ENCODE measurements at places on chromosomes 4 and X. TPM values are rescaled to one million over a fixed set of nuclear protein-coding genes. Genes with fewer than 3 reads are reported as not detected.

- no peak for DNase-seq
Observed at GRCh38 chr4:30073011-30073710, 647.0 kb upstream of the PCDH7 start.

DNA sequence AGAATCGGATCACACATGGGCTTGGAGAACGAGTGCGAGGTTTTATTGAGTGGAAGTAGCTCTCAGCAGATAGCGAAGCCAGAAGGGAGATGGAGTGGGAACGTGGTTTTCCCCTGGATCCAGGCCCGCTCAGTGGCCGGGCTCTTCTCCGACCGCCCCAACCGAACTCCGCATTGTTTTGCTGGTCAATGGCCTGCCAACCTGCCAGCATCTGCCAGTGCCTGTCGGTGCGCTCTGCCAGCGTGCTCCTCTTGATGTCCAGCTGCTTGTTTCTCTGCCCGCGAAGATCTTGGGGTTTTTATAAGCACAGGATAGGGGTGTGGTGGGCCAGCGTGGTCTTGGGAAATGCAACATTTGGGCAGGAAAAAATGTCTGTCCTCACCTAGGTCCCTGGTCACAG lies 5.6 kb upstream of the SYTL5 start:
- no peak for DNase-seq

GRCh38 chr4:178309890-178310289 lies 867.7 kb upstream of the AGA start:
- DNase-seq, result no peak

- DNase-seq, result no peak
Observed at GRCh38 chr4:188596021-188596420, 456.8 kb downstream of the TRIML1 start.

GRCh38 chr4:94595880-94596483 lies 144.2 kb downstream of the PDLIM5 start:
- DNase-seq, result no peak

- DNase-seq, result no peak
Observed at GRCh38 chr4:186689476-186689875, 34.2 kb downstream of the FAT1 start.

GRCh38 chrX:119647552-119648420 lies 41.6 kb upstream of the NKRF start:
- no peak for DNase-seq

- DNase-seq, result no peak
Observed at GRCh38 chr4:89164400-89164799, 53.1 kb downstream of the TIGD2 start.

GRCh38 chr4:37985730-37986275 lies 25.6 kb downstream of the PTTG2 start:
- no peak for DNase-seq

DNA sequence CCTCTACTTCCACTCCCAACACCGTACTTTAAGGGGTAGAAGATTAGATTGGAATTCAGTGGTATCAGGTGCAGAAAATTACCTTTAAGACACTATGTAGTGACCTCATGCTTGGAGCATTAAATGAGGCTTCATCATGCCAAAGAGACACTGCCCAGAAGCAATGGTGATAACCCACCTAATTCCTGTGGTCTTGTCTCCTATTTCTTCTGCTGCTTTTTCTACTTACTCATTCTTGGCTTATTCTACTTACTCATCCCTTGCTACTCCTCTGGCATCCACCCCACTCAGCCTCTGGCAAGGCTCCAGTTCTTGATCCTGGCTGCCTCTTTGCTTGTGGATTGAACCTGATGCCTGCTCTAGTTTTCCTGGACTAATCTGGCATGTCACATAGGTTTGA lies 62.3 kb upstream of the ADAMTS3 start:
- peak; percentile 35 for DNase-seq

DNA sequence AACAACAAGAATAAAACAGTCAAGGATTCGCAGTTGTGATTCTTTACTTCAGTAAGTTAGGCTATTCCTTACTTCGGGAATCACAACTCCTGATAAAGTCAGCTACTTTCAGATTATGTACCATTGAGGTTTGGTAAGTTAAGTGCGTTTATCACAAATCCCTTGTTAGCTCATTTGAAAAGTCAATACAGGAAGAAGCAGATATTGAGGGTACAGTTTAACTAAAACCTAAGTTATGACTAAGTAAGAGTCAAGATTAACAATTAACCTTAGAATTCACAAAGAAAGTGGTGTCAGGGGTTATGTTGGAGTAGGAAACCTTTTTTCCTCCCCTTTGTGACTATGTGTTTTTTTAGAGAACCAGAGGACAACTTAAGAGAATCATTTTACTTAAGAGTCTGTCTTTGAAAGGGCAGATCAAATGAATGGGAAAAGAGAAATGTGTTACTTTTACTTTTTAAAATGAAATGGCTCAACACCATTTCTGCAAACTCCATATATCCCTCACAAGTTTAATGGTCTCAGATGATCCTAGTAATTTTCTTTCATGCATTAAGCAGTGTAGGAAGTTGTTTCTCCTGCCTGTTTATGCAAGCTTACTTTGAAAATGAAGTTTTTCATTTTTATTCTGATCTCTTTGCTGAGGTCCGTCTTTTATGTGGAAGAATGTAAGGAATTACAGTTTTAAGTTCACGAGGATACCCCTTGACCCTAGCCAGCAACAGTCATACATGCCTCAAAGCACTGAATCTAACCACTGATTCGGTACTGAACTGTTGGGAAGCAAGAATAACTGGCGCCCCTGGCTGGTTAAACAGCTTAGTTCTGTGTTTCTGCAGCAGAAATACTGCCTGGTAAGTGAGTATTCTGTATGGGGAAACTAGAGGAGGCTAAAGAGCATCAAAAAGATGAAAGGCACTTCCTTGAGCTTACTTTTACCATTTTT lies 211.7 kb downstream of the SLC4A4 start:
- DNase-seq, result no peak

- DNase-seq, result no peak
Observed at GRCh38 chrX:130524476-130525194, 122.8 kb downstream of the RBMX2 start.

- DNase-seq, result no peak
Observed at GRCh38 chr4:111037591-111038360, 414.9 kb upstream of the PITX2 start.

GRCh38 chrX:2314831-2315365 lies 185.9 kb downstream of the DHRSX start:
- DNase-seq, result no peak

DNA sequence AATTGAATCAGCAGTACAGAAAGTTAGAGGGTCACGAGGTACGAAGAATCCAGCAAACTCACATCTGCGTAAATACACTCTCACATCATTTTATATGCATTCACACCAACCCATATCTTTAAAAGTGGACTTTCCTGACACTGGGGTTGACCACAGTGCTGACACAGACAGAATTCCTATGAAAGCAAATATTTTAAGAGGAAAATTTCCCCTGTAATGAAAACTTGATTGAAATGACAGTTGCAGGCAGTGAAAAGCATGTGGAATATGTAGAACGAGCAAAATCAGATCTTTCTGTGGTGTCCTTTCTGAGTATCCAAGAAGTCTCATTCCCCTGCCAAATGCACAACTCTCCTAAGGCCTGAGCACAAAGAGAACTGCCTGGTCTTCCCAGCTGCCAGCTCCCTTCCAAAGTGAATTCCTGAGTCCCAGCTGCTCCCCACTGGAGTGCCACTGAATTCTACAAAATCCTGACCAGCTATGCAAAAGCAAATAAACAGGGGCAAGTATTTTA lies 50.5 kb upstream of the FAM9C start:
- no peak for DNase-seq

DNA sequence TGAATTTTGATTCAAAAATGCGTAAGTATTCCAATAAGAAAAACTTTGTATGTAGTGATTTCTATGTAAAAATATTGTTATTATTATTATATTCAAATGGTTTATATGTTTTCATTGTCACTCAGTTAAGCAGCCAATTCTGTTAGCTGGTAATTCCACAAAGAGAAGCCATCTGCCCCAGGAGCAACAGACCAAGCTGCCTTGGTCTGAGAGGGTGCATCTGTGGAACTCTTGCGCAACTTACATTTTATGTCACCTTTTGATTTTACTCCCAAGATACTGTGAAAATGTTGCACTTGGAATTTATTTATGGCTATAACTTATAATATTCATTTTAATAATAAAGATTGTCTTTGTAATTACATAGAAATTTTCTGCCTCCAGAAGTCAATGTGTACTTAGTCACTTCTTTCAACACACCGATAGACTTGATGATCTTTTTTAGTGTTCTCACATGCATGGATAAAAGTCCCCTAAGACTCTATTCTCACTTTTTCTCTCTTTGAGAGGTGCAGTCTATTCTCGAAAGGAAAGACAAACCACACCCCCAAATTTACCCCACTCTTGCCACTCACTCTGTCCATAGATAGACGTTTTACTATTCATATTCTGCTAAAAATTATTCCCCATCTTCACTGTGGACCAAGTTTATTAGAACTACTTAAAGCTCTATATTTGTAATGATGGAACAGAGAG lies 30.6 kb downstream of the GPR174 start:
- DNase-seq, result no peak

DNA sequence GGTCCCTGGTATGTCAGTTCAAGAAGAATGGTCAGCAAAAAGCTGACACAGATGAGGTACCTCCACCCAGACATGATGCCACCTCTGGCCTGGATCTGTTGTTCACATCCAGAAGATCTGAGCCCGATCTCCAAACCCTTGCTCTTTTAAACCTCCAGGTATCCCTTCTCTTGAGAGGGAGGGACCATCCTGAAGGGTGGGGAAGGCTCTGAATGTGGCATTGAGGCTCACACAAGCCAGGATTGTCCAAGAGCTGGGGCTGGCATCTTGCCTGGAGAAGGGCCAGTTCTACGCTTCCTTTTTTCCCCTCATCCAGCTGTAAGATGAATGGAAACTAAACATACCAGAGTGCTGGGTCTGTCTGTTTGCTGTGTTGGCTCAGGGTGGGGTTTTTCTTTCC lies at the start of gene ITIH6:
ITIH6 (minus strand) TSS at position 119 of the 400 bp plus-strand sequence; CDS start at position 74, 45 bp downstream.
- DNase-seq, result no peak

DNA sequence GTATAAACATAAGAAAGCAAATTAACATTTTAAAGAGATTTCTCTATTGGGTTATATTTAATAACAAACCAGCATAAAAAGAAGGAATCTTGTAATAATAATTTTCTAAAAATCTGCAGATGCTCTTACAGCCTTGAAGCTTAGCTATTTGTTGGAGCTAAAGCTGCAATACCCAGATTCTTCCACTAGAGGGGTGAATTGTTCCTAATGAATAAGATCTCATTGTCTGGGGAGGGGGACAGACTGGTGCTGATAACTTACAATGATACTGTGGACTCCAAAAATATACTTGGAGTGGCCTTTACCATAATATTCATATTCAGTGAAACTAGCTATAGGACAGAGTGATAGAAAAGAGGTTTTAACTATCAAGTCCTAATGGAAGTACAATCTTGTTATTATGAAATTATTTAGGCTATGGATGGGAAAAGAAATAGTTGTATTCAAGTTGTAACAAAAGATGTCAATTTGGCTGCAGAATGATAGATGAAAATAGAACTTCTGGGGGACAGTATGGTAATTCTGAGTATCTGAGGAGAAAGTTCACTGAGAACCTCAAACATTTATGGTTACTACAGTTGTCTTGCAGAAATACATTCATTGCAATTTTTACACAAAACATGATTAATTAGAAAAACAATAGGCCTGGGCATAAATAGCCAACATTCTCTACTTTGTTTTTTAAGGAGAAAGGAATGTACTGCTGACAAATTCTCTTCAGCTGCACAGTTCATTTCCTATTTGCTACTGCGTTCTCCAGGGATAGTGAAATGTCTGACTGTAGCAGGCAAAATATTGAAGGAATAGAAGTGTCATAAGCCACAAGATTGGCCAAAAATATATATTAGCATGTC lies 443.3 kb downstream of the GBA3 start:
- DNase-seq, result no peak

- no peak for DNase-seq
Observed at GRCh38 chr4:92236877-92237276, 66.9 kb upstream of the GRID2 start.

- DNase-seq, result no peak
Observed at GRCh38 chrX:137742846-137743245, 176.9 kb downstream of the ZIC3 start.

DNA sequence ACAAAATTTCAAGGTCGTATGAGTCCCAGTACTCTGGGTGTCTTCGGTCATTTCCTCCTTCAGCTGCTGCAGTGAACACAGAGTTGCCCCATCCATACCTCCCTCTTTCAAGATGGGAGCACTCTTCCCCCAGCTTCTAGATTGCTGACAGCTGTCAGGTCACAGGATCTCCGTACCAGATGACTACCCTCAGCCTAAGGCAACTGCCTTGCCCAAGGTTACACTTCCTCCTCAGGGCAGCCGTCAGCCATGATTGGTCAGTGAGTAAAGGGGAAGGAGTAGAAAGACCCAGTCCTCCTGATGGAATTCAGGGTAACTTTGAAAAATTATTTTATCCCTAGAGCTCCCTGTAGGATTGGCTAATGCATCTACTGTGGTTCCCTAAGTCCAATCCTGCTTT lies 81.6 kb downstream of the NAF1 start:
- no peak for DNase-seq

GRCh38 chr4:178138491-178138890 lies 696.3 kb upstream of the AGA start:
- no peak for DNase-seq

TCP11X2 gene
- total RNA-seq, result not detected

USP26 gene
- total RNA-seq, result not detected

PCDH7 gene
- 53.4 TPM for total RNA-seq

SLC7A11 gene
- 0.20 TPM for total RNA-seq

SMPX gene
- total RNA-seq, result 622 TPM

NSUN7 gene
- 0.40 TPM for total RNA-seq

CLNK gene
- total RNA-seq, result not detected

GLRA3 gene
- not detected for total RNA-seq

IL9R gene
- not detected for total RNA-seq

ASMT gene
- not detected for total RNA-seq

TKTL2 gene
- not detected for total RNA-seq
